ENCODE measurements at places on chromosomes 16 and 17. TPM values are rescaled to one million over a fixed set of nuclear protein-coding genes. Genes with fewer than 3 reads are reported as not detected.

Gene JPH3
- 0.12 TPM for total RNA-seq

Gene USH1G
- total RNA-seq: not detected

Gene CAPNS2
- not detected for total RNA-seq

Gene TIGD7
- total RNA-seq: 7.6 TPM

Gene EARS2
- 22.0 TPM for total RNA-seq
